ENCODE measurements at places on chromosomes 12 and 14.

GRCh38 chr14:73168274-73168673 lies 32.0 kb downstream of the PSEN1 start:
- DNase-seq = no peak

DNA sequence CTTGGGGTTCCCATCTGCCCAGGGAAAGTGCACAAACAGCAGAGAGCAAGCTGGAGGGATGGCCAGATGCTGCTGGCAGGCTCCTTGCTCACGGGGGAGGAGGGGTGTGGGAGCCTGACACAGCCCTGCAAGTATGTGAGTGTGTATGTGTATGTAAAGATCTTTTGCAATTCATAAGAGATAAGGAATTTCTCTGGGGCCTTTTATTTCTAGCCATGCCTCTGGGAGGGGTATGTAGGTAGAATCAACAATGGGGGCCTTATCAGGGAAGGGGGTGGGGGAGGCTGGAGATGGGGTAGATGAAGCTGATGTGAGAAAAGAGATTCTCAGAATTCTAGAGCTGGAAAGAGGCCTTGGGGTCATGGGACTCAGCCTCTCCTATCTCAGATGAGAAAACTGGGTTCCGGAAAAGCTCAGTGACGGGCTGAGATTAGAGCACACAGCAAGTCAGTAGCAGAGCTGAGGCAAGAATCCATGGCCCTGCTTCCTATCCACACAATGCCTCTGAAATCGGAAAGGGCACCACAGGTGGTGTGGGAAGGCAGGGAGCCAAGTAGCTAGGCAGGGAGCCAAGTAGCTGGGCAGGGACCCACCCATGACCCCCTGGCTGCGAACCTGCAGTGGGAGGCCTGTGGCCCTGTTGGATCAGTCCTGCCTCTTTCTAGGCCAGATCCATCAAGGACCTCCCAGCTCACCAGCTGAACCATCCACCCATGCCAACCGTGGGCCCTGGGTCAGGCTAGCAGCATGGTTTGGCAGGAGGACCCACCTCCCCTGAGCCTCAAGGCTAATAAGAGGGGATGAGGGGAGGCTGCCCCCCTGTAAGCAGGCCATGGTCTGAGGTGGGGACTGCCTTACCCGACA lies 54.7 kb downstream of the PLEKHG3 start:
- DNase-seq = peak; percentile 94

GRCh38 chr14:96626121-96626768 lies 124.1 kb downstream of the PAPOLA start:
- no peak for DNase-seq

GRCh38 chr12:90064852-90065801 lies 356.5 kb upstream of the ATP2B1 start:
- peak; percentile 37 for DNase-seq

GRCh38 chr14:80602946-80603345 lies 338.6 kb downstream of the CEP128 start:
- DNase-seq = no peak

GRCh38 chr12:30100741-30101140 lies 317.0 kb upstream of the TMTC1 start:
- no peak for DNase-seq

DNA sequence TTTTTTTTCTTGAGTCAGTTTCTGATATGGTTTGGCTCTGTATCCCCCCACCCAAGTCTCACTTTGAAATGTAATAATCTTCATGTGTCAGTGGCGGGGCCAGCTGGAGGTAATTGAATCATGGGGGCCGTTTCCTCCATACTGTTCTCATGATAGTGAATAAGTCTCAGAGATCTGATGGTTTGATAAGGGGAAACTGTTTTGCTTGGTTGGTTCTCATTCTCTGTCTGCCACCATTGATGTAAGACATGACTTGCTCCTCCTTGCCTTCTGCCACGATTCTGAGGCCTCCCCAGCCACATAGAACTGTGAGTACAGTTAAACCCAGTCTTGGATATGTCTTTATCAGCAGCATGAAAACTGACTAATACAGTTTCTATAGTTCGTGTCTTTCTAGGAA lies 42.9 kb downstream of the WNK1 start:
- no peak for DNase-seq

DNA sequence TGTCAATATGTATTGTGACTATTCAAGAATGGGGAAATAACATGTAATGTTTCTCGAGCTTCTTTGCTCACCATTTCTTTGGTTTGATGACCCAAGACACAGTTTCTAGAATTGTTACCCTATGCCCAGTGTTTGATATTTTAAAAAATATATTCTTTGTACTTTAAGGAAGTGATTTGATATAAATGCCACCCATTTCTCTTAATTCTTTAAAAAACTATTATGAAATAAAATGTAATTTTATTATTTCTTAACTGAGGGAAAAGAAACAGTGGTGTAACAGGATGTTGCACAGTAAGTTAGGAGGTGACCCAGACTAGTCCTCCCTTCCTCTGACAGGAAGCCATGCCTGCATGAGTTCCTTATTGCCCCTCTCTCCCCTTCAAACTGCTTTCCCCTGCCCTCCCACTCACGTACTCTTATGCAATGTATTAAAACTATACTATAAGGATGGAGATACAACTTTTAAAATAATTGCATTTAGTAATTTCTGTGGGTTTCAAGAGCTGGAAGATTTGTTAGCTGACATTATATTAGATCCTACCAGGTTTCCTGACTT lies 279.4 kb downstream of the TMTC2 start:
- DNase-seq = no peak

GRCh38 chr12:95203487-95204030 lies 13.7 kb downstream of the FGD6 start:
- no peak for DNase-seq

GRCh38 chr12:98296462-98297079 lies 218.8 kb upstream of the TMPO start:
- DNase-seq = peak; percentile 20

- no peak for DNase-seq
Observed at GRCh38 chr14:46581036-46581671, 70.4 kb downstream of the RPL10L start.

DNA sequence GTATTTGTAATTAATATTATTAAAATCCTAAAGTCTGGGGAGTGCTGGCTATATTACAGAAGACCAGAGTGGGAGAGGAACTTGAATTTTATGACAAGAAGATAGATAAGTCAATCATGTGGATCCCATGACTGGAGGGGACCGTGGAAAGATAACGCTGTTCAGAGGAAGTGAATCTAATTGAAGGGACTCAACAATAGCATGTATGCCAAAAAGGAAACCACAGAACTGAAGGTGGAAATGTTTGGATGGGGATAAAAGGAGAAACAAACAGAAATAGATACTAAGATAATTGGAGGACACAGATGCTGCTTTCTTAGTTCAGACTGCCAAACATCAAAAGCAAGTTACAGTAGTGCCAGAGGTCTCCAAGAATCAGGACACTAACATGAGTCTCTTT lies 21.1 kb downstream of the OR6J1 start:
- DNase-seq = no peak

DNA sequence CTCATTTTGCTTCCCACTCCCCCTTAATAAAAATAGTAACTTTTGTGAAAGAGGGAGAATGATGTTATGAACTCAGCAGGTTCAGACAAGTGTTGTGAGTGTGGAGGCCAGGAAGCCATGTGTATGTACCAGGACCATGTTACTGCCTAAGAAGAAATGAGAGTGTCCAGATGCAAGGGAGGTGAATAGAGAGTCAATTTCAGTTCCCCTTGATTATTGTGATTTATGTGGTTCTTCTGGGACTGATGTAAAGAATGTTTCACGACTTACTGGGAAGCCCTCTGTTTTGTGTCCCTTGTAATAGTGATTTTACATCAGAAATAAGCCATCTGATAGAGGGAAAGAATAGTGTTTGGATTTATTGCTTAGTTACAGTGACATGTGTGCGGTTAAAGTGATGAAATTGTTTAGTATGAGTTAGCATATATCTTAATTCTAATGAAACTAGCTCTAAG lies 32.5 kb downstream of the FBXO34 start:
- peak; percentile 59 for DNase-seq
